Progenitor cell of endocrine pancreas (in vitro differentiated cells): ENCODE measurements at places on chromosomes 12 and 14.

DNA sequence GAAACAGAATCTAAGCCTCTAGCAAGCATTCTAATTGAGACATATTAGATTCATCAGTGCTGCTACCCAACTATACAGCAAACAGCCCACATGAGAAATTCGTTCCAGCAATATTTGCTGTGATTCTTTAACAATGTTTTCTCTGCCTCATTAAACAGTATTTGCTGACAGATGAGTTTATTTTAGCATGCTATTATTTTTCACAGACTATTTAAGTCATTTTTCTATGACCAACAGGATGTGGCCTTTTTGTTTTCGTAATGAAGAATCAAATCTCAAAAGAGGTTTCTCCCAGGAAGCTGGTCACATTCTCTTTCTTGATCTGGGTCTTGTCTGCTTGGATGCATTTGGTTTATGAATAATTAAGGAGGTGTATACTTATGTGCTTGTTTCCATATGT, 23.2 kb upstream of the SERPINA12 start:
- no peak for DNase-seq

DNA sequence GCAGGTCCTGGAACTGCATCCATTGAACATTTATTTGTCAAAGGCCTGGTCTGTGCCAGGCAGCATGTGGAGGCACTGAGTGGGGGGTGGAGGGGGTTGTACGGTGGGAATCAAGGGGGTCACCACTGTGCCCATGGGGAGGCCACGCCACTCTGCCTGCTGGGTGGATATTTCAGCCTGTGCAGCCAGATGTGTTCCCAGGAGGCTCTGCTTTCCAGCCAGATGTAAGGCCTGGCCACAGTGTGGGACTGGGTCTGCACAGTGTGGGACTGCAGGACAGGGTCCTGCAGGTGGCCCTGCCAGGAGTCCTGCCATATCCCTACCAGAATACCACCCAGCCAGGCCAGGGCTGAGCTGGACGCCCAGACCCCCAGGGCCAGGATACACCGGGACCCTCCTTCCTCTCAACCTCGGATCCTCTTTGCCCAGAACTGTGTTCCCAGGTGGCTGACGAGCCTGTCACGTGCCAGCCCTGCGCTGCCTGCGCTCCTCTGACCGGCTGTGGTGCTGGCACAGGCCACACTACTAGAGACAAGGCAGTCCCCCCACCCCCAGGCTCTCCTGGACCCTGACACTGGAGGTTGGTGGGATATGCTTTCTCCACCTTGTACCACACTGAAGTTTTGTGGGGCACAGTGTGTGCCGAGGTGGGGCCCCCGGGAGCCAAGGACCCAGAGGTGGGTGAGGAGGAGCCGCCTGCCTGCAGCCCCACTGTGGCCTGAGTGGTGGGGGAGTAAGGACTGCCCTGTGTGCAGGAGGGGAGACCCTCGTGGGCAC, 17.5 kb downstream of the XRCC3 start:
- no peak for DNase-seq

DNA sequence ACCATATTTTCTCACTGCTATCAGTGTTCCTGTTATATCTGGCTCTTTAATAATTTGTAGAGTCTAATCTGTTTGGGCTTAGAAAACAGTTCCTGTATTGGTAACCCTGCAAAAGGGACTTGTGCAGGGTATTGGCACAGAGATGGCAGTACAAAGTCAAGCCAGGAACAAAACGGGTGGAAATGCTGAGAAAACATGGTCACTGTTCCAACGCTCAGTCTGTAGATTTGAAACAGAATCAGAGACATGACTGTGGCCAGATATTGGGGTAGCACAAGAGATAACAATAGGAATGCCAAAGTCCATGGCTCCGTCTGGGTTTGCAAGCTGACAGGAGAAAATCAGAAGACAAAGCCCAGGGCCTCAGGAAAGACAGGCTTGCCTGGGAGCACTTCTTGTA, 290.7 kb upstream of the PDE3A start:
- DNase-seq: no peak

- no peak for DNase-seq
Observed at GRCh38 chr14:36989806-36990205, 182.6 kb downstream of the SLC25A21 start.

DNA sequence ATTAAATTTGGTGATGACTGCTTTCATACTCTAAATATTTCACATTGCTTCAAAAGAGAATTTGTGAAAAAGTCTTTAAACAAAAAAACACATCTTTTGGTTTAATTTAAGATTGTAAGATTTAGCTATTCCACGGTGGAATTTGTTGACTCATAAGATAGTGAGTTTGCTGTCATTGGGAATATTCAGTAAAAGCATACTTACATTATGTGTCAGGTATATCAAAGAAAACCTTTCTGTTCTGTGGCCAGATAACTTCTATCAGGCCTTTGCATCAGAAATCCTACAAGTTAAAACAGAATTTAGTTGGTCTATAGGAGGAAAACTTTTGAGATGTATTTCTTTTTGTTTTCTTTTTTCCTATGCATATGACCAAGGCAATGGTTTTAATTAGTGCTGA, 148.8 kb upstream of the E2F7 start:
- DNase-seq: no peak

DNA sequence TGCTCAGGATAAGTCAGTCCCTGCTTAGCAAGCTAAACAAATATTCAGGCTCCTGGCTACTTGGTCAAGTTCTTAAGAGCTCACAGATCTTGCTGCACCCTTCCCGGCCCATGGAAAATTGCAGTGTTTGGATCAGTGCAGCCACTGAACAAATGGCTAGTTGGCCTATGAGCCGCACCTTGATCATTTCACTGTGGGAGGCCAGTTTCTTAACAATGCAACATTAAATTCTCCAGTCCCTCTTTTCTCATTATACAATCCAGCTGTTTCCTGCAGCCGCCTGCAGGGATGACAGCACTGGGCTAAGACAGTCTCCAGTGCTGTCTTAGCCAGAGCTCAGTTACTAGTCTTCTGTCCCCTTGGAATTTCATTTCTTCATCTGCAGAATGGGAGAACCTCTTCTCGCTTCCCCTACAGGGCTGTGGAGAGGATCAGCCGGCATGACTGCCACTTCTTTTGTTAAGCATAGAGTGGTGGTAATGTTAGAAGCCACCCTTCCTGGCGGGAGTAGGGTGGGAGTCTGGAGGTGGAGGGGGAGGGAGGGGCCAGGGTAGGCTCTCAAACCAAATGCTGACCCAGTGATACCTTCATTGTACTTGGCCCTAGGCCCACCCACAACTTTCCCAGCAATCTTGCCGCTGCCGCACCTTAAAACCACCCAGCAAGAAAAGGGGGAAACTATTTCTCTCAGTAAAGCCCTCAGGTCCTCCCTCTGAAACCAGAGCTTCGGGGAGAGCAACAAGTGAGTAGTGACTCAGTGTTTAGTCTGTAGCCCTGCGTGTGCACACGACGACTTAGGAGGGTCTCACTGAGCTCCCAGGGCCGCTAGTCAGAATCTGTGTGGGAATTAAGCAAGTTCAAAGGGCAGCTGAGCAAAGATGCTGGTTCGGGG, 145.7 kb downstream of the NUAK1 start:
- no peak for DNase-seq

GRCh38 chr14:105793836-105794235, 267.5 kb downstream of the TMEM121 start:
- no peak for DNase-seq

DNA sequence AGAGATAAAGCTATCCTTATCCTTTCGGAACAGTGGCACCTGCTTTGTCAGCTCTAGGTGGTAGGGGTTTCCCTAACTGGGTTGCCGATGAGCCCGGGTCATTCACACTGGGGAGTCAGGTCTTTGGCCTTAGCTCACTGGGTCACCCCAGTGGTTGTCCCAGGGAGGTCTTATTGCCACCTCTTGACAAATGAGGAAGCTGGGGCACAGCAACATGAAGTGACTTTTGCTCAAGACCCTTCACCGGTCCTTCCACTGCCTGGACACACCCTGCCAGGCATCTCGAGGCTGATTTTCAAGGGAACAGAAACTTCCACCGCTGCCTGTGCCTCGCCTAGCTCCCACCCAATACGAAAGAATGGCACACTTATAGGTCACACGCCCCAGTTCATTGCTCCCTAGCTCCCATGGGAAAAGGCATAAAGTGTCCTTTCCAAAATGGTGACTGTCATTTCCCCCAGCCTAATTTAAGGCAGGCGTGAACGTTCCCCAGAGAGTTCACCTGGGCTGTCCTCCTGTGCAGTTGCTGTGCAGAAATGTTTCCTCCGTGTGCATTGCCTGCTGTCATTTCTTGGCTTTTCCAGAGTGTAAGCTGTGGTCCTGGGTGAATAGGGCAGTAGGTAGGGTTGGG, 156.1 kb upstream of the CCND2 start:
- DNase-seq: no peak

GRCh38 chr12:7646178-7646475, 19.6 kb downstream of the APOBEC1 start:
- no peak for DNase-seq

GRCh38 chr12:102356690-102357089, 123.7 kb downstream of the IGF1 start:
- no peak for DNase-seq

DNA sequence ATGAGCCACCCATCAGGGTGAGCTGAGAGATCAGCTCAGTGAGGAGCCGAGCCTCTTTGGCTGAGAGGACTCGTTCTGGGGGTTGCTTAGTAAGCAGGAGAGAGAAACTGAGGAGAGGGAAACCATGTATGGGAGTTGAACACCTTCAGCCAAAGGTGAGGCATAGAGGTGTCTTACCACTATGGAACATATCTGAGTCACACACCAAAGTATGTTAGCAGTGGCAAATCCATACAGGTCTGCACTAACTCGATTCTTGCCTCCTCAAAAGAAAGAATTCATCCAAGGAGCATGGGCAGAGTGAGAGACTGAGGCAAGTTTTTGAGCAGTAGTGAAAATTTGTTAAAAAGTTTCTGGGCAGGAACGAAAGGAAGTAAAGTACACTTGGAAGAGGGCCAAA, 46.7 kb upstream of the RNU6-8 start:
- DNase-seq: no peak
